Kidney tubule cell (primary cell): ENCODE measurements at places on chromosomes 3 and 15.
A peak's percentile ranks its signal among the peaks of the same experiment; 100 is the strongest.

GRCh38 chr3:157237886-157238285 lies 77.9 kb upstream of the CCNL1 start:
- no peak for DNase-seq

DNA sequence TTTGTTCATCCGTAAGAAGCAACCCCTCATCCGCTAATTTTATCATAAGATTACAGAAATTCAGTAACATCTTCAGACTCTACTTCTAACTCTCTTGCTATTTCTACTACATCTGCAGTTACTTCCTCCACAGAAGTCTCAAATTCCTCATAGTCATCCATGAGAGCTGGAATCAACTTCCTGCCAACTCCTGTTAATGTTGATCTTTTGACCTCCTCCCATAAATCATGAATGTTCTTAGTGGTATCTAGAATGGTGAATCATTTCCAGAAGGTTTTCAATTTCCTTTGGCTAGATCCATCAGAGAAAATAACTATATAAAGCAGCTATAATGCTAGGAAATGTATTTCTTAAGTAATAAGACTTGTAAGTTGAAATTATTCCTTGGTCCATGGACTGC lies 115.1 kb downstream of the TAFA4 start:
- peak; percentile 72 for DNase-seq

- DNase-seq, result peak; percentile 46
These were observed at the start of gene ANKDD1A for GRCh38 chr15:64911311-64912186. TSS of gene ANKDD1A (plus strand) at chr15:64911902. CDS start at chr15:64911931, 29 bp downstream.

GRCh38 chr3:135017003-135017893 lies 222.2 kb downstream of the EPHB1 start:
- DNase-seq, result no peak

DNA sequence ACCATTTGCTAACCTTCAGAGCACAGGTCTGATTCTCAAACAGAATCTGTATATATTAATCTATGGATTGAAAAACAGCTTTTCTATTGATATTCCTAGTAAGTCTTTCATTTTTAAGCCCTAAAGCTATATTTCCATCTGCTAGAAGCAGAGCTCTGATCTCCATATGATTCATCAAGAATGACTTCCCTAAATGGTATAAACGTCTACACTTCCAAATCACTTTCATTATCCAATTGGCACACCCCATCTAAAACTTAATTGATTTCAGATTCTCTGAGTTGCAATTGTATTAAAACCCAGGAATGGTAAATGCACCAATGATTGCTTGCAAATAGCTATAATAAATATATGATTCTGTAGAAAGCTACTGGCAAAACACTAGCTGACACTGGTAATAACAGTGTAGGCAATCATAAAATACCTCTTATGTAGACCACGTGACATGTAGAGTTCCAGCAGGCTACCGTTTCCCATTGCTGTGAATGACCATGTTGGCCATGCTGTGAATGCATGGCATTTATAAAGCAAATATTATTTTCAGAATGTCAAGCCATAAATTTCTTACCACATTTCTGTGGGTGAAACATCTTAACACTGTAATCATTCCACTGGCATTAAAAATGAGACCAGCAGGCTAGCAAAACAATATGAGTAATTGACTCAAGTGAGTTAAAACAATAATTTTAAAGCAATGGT lies 226.0 kb downstream of the ZMAT3 start:
- peak; percentile 12 for DNase-seq

- DNase-seq, result no peak
These were observed at the start of gene STRA6 for GRCh38 chr15:74202452-74203401. TSS of gene STRA6 (minus strand) at chr15:74202787. CDS start at chr15:74202267, 520 bp downstream.
